ENCODE measurements at places on chromosomes 6 and 20.

GRCh38 chr20:40915756-40916155 is 112.9 kb upstream of the TOP1 start:
- DNase-seq: no peak

DNA sequence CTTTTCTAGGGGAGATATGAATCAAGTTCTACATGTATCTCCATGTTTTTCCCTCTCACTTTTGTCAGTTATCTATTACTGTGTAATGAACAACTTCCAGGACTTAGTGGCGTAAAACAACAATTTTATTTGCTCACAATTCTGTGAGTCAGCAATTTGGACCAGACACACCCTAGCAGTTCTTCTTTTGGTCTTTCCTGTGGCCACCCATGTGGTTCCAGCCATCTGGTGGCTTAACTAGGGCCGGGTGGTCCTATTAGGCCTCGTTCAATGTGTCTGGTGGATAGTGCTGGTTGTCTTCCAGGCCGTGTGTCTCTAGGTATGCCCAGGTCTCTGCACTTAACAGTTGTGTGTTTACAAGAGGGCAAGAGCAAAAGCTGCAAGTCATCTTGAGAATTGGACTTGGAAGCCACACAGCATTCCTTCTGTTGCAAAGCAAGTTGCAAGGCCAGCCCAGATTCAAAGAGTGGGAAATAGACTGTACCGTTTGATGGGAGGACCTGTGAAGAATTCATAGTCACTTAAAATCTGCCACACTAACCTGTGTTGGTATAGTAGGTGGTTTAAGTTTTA is 20.8 kb upstream of the SLC35D3 start:
- no peak for DNase-seq

DNA sequence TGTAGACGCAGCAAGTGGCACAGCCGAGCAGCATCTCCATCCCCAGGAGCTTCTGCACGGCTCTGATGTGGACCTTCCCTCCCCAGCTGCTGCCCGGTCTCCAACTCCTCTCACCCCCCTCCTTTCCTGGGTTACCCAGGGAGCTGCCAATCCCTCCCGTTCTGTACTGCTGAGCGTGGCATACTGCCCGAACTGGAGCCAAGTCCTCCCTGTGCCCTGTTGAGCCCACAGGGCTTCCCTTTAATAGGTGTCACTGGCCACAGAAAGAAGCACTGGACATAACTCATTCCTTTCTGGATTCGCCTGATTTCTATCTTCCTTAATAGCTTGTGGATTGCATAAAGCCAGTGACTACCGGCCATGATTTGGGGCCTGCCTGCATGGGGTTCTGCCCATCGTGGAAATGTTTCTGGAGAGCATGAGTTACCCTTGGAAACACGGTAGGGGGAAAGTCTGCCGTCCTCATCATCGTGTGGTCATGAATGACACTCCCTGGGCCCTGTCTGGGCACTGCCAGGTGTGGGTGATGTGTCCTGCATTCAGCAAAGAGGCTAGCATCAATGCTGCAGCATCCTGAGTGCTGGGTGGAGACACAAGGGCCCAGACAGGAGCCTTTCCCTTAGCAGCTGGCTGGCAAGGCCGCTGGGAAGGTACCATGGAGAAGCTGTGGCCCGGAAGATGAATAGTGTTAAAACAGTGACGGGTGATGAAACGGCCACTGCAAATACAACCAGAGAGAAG is 189.7 kb downstream of the SYNDIG1 start:
- no peak for DNase-seq

GRCh38 chr6:162973980-162974379 is 246.2 kb downstream of the PACRG start:
- DNase-seq: no peak

DNA sequence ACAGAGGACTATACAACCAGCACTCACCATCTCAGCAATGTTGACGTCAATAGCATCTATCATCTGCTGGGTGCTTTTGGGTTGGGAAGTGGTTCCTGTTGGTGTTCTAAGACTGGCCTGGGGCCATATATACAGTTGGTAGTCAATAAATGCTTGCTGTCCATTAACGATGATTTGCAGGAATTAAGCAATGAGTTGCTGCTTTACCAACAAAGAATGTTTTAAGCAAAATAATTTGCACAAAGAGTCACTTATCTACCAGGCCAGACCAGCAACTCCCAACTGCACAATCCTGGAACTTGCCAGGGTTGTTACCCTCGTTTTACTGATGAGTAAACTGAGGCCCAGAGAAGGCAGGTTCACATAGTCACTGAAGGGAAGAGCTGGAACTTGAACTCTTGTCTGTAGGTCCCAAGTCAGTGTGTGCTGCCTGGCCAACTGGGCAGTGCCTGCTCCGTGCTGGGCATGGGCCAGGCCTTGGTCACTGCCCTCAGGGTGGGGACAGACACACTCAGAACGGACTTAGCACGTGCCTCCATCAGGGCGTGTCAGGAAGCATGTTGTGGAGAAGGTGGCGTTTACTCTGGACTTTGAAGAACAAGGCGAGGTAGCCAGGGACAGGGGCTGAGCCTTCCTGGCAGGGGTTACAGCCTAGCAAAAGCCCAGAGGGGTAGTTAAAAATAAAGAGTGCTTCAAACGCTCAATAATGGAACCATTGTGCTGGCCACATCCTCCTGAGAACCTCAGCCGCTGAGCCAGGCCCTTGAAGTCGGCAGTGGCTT is 2.5 kb upstream of the SRC start:
- DNase-seq: no peak

GRCh38 chr20:38034108-38034649 is 633 bp downstream of the RPRD1B start:
- no peak for DNase-seq

Measured in D721Med (cell line).